CD8-positive, alpha-beta memory T cell (primary cell): ENCODE measurements at places on chromosomes 13 and 19.

DNA sequence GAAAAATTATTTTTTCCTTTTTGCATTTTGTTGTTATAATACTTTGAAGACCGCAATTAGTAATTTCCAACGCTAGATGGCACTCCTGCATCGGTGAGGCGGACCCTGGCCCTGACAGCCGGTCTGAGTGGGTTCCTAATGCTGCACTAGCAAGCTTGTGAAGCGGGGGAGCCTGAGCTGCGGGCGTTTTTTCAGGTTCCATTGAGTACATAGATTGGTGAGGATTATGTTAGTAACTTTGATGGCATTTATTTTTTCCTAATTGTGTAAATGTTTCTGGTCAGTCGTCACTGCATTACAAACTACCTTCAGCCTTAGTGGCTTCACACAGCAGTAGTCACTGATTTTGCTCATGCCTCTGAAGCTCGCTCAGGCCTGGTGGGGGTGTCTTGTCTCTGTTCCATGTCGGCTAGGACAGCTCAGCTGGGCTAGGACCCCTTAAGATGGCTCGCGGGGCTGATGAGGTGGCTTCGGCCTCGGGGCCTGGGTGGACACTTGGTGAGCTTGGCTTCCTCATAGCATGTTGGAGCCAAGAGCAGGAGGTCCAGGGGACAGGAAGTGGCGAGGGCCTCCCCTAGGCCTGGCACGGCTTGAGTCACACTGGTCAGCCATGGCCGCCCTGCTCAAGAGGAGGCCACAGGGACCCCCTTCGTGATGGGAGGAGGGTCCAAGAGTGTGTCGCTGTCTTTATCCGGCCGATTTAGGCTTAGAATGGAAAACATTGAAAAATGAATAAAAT lies 25.0 kb downstream of the ERCC5 start:
- DNase-seq = peak; percentile 59

- no peak for DNase-seq
Measured at GRCh38 chr19:9362905-9363304, at the start of gene ZNF177. Gene ZNF177, plus strand, starts transcription at chr19:9363013. Its CDS starts 15,299 bp downstream, at chr19:9378312.

- no peak for DNase-seq
Measured at GRCh38 chr13:111156421-111156820, 41.3 kb downstream of the ARHGEF7 start.

- no peak for DNase-seq
Measured at GRCh38 chr13:66068683-66069082, 1161.5 kb downstream of the PCDH9 start.

DNA sequence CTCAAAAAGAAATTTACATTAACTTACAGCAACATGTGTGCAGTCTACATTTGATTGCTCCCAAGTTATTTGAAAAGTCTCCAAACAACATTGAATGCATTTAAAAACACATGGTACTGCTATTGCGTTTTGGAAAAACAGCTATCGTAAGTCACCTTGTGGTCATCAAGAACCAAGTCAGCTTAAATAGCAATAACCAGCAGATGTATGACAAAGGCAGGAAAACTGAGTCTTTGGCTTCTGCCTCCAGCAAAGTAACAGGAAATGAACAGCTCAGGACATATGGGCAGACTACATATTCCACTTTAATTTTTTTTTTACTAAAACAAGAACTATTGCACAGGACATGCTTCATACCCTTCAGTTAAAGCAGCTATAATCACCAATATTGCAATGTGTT lies 580.6 kb upstream of the SPRY2 start:
- DNase-seq = no peak

DNA sequence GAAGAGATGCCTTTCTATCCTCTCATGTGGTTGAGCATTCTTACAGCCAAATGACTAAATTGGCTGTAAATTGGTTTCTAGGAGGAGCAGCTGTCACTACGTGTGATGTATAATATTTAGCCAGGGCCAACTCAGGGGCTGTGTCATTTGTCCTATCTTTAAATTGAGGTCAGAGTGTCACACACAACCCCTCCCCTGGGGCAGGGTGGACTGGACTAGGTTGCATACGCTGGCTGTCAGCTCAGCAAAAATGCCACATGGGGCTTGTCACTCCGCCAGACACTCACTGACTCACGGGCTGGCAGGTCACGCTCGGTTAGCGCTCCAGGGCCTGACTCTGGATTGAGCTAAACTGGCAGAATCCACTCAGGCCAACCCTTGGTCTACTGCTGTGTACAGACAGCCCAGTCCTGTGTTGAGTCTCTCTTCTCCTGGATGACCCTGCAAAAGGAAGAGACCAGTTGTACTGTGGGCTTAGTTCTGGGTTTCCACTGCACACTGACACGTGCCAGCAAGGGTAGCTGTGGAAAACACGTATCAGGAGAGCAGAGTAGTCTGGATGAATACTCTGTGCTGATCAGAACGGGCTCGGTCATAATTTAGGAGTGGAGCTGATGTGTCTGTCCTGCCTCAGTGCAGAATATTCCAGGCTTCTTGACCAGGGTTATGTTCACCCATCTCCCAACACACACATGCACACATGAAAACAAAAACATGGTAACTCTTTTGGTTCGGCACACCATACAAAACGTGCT lies 29.1 kb downstream of the SHISA2 start:
- no peak for DNase-seq
